ENCODE measurements at places on chromosomes 12 and 14.

- no peak for DNase-seq
Observed at GRCh38 chr12:124713041-124713435, 145.6 kb upstream of the NCOR2 start.

- DNase-seq, result no peak
Observed at GRCh38 chr14:88003425-88003824, 1.5 kb upstream of the GPR65 start.

GRCh38 chr12:40614923-40615322 lies 77.3 kb upstream of the CNTN1 start:
- no peak for DNase-seq

DNA sequence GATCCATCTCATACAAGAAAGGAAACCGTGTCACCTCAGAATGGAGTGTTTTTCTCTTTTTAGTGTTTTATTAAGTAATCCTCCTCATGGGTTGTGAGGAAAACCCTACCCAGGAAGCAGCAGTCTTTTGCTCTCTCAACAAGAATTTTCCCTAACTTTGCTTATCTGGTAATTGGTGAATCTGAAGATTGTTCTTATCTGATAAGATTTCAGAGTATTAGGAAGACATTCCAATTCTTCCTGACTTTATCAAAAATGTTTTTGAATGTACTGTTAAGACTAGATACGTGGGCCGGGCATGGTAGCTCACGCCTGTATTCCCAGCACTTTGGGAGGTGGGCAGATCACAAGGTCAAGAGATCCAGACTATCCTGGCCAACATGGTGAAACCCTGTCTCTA lies 86.0 kb downstream of the PHLDA1 start:
- DNase-seq, result no peak

DNA sequence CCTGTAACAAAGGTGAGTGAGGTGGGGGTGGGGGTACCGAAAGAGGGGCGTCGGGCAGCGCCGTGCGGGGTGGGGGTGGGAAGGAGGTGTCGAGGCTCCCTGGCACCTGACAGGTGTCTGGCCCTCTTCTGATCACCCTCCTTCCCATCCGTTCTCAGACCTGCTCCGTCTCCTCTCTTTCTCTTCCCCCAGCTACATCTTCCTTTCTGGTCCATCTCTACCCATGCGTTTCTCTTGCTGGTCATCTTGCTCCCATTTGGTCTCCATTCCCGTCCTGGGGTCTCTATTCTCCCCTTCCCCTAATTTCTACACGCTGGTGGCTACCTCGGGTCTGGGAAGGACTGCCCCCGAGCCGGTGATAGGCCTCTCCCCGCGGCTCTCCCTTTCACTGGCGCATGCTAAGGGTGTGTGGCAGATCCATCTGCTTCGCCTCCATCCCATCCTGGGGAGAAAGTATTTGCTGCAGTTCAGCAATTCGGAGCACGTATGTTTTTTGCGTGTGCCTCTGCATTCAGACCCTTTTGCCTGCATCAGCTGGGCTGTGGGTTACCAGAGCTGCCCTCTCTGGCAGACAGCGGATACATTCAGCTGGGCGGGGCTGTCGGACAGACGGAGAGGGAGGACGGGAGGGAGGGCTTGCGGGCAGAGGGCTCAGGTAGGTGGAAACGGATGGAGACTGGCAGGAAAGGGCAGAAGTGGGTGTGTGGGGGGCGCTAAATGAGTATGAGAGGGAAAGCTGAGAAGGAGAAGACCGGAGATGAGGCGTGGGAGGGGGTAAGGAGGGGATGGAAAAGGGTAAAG lies 730 bp downstream of the CLSTN3 start:
- peak; percentile 84 for DNase-seq

DNA sequence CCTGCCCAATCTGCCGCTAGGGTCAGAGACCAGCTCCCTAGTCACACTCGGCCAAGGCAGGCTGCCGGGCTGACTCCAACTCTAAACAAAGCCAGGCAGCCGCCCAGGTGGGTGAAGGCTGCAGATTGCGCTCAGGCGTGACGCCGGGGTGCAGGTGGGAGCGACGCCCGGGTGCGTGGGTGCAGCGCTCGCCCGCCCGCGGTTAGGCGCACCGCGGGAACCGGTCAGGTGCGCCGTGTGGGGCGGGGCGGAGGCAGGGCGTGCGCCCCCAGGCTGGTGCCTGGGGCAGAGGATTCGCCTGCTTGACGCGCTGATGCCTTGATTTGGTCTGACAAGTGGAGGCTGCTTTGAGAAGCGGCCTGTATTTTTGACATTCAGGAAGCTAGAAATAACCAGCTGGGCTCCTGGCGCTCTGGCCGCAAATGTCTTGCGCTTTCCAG lies 126.7 kb upstream of the HIF1A start:
- DNase-seq, result peak; percentile 81

DNA sequence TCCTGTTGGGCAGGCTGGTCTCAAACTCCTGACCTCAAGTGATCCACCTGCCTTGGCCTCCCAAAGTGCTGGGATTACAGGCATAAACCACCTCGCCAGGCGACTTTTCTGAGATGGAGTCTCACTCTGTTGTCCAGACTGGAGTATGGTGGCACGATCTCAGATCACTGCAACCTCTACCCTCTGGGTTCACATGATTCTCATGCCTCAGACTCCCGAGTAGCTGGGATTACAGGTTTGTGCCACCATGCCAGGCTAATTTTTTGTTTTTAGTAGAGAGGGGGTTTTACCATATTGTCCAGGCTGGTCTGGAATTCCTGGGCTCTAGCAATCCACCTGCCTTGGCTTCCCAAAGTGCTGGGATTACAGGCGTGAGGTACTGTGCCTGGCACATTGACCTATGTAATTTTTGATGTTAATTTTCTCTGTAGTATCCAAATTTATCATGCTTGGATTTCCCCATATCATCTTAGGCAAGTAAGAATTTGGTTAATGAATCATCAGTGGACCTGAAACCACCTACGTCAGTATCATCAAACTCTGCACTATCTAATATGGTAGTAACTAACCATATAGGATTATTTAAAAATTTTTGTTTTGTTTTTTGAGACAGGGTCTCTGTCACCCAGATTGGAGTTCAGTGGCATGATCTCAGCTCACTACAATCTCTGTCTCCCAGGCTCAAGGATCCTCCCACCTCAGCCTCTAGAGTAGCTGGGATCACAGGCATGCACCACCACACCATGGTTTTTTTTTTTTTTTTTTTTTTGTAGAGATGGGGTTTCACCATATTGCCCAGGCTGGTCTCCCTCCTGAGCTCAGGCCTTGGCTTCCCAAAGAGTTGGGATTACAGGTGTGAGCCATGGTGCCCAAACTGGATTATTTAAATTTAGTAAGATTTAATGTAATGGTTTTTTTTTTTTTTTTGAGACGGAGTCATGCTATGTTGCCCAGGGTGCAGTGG lies 11.9 kb upstream of the ATP5F1B start:
- no peak for DNase-seq

DNA sequence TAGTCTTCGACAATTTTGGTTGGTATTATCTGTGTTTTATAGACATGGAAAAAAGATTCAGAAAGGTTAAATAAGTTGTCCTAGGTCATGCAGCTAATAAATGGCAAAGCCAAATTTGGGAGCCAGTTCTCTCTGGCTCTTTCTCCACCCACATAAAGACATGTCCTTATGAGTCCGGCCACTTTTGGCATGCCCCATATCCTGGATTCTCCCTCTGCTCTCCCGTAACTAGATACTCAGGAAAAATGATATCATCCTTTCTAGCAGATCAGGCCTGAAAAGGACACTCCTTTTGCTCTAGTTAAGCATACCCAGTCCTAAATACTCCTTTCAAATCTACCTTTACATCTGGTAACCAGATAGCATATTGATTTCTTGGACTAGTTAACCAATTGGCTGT lies 64.4 kb downstream of the TTLL5 start:
- no peak for DNase-seq

DNA sequence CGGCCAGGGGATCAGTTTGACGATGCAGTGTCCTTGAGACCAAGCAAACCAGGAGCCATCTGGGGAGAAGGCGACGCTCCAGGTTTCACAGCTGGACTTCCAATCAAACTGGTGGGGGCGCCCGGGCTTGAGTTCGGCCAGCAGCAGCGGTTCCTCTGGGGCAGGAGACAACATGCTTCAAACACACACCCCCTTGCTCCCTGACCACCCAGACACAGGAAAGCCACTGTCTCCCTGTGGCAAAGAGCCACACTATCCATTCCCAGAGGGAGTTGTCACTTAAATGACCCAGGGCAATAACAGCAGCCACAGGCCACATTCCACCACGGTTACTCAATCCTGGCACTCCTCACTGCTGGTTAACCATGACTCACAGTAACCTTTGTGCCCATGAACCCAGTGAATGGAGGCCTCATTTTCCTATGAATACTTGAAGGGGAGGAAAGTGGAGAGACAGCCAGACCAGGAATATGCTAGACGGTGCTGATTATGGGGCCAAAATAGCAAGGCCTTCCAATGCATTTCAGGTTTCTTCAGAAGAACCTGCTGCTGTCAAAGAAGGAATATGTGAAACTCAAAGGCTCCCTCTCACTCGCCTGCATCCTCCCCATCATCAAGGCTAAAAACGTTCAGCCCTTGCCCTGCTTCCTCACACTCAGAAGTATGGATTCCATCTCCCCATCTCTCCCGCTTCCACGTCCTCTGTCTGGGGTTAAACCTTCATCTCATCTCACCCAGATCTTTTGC lies 8.5 kb downstream of the WSB2 start:
- DNase-seq, result no peak

DNA sequence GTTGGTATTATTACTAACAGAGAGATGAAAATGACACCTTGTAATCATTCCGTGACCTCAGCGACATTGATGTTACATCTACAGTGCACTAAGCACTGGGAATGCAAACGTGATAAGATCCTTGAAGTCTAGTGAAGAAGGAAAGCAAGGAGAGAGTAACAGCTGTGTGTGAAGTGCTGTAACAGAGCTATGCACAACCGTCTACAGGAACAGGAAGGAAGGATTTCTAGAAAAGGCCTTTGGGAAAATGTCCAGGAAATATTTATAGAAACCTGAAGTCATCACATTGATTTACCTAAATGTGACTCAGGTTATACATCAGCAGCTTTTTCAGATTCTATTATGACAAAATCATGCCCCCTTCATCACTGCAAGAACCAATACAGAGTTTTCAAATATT lies 304.2 kb upstream of the AMIGO2 start:
- no peak for DNase-seq

GRCh38 chr12:47832263-47832933 lies 12.7 kb upstream of the HDAC7 start:
- peak; percentile 83 for DNase-seq

DNA sequence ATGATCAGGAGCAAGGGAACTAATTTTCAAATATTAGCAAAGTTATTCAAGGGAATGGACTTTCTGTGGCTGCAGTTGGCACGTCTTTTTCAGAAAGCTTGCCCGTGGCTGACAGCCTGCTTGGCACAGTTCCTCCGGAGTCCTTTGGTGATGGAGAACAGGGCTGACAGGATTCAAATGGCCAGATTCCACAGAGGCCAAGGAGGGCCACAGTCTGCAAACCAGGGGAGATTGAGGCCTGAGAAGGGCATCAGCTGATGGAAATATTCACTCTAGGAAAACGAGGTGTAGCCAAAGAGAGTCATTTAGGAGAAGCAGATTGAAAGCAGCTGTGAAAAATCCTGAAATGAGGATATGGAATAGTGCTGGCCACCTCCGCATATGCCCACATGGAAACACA lies 178.3 kb downstream of the EMP1 start:
- no peak for DNase-seq

DNA sequence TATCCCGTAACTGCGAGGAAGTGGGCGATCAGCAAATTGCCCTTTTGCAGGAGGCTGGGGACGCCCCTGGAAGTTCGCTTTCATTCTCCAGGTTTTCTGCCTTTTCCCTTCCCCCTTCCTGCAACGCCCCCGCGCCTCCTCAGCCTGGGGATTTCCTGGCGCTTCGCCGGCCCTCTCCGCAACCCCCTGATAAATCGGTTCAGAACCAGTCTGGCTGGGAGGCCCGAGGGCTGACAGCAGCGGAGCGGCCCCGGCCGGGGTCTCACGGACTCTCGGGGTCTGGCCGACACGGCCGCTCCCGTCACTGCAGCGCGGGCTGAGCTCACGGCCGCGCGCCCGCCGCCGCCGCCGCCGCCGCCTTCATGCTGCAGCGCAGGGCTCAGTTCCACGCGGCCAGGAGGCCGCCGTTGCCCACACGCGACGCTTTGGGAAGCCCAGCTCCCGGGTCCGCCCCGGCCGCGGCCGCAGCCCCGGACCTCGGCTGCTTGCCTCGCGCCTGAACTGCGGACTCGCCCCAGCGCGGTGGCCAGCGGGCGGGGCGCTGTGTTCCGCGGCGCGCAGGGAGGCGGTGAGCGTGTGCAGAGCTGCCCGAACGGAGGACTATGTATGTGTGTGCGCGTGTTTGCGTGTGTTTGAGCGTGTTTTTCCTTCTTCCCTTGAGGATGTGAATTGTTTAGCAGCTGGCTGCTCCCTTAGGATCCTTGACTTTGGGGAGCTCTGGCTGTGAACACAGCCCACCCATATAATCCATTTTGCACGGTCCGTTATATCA lies at the start of gene LRFN5:
Gene LRFN5 (plus strand): TSS at position 345 of the 772 bp plus-strand sequence.
- DNase-seq, result no peak

- DNase-seq, result no peak
Observed at GRCh38 chr12:46998811-46999368, 80.5 kb upstream of the PCED1B start.

- DNase-seq, result no peak
Observed at GRCh38 chr14:73237219-73237785, at the start of gene PAPLN. PAPLN (plus strand) TSS chr14:73237506; CDS start chr14:73239779, 2,273 bp downstream.

GRCh38 chr12:86634456-86635410 lies 378.5 kb upstream of the MGAT4C start:
- no peak for DNase-seq

- no peak for DNase-seq
Observed at GRCh38 chr14:54135804-54136280, 179.2 kb upstream of the BMP4 start.

DNA sequence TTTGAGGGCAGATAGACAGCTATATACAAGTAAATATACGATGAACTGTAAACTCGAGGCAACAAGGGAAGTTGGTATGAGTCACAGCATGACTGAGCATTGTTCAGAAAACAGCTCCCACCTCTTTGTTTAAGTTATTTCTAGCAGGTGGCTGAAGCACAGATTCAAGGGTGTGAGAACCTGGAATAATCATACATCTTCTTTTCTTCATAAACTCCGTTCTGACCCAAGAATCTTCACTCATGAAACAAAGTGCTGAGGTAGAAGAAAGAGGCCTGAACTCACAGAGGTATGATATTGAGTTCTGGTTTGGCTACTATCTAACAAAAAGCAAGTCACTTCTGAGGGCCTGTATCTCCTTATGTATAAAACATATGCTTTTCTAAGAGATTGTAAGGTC lies 364.1 kb upstream of the KITLG start:
- no peak for DNase-seq

- no peak for DNase-seq
Observed at GRCh38 chr12:26823390-26823789, 9.6 kb downstream of the ITPR2 start.

GRCh38 chr12:96500693-96501092 lies 11.3 kb downstream of the CFAP54 start:
- no peak for DNase-seq

- no peak for DNase-seq
Observed at GRCh38 chr12:120144215-120144614, 27.7 kb upstream of the RAB35 start.

- no peak for DNase-seq
Observed at GRCh38 chr12:118102609-118103008, 1.2 kb downstream of the VSIG10 start.

Measured in activated effector memory CD4-positive, alpha-beta T cell treated with anti-CD3 and anti-CD28 coated beads, Interleukin-2, amount 50 U/mL, for 16 hours (primary cell).